Right forelimb (tissue), 1 donor: ENCODE measurements at places on chromosomes 2 and 18.

DNA sequence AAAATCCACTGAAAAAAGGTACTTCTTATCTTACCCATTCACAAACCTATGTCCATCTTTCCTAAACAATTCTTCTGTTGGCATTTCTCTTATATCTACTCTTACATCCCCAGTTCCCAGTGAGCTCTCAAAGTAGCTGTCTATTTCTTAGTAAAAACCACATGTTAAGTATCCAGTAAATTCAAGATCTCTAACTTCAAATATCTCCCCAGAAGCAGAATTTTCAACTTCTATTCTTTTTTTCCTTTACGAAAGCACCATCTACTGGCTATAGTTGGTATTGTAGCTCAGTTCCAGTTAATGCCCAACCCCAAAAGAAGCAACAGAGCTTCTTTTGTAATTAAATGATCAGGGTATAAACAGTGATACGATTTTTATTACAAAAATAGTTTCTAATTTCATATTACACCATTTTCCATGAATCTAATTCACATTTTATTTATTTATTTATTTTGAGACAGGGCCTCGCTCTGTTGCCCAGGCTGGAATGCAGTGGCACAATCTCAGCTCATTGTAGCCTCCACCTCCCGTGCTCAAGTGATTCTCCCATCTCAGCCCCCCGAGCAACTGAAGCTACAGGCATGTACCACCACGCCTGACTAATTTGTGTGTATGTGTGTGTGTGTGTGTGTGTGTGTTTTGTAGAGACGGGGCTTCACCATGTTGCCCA, 28.5 kb downstream of the HRH4 start:
- DNase-seq, result no peak

GRCh38 chr2:201126308-201127151, 10.6 kb downstream of the CFLAR start:
- DNase-seq, result no peak

GRCh38 chr2:55031505-55031904, 18.7 kb downstream of the RTN4 start:
- no peak for DNase-seq

DNA sequence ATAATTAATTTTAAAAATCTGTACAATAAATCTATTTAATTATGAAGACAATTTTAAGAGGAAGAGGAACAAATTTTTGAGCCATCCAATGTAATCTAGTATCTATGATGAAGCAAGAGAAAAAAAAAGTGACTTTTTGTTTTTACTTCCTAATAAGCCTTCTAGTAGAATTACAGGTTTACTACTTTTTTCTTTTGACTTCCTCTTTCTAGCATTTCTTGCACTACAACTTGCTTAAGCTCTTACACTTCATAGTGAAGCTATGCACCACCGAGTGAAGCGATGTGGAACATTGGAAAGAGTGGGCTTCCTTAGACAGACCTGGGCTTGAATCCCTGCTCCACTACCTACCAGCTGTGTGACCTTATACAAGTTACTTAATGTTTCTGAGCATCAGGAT, 2.1 kb downstream of the SERPINB2 start:
- no peak for DNase-seq

DNA sequence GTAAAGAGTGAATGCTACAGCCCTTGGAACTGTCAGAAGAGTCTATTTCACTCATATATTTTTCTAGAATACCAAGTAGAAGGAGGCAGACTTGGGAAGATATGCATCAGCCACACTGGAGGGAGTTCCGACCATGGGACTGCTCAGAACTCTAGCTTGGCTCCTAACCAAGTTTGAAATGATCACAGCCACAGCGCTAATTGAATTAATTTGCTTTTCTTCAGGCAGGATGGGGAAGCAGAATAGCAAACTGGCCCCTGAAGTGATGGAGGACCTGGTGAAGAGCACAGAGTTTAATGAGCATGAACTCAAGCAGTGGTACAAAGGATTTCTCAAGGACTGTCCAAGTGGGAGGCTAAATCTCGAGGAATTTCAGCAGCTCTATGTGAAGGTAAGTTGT, 51.4 kb downstream of the VSNL1 start:
- no peak for DNase-seq

DNA sequence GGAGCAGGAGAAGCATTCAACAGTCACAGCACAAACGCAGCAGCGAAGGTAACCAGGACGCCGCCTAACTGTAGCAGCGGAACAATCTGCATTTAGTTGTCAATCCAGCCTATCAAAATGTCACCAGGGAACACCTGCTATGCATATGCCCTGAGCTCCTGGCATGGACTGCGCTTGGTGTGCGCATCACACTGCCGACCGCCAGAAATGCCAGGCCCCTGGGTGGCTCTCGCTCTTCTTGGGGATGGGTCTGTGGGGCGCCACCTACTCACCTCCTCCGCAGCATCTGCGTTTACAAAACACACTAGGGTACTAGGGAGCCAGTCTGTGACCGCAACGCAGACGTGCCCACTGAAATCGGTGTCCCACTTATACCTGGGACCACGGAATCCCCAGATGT, 31.7 kb downstream of the ZNF516 start:
- no peak for DNase-seq

DNA sequence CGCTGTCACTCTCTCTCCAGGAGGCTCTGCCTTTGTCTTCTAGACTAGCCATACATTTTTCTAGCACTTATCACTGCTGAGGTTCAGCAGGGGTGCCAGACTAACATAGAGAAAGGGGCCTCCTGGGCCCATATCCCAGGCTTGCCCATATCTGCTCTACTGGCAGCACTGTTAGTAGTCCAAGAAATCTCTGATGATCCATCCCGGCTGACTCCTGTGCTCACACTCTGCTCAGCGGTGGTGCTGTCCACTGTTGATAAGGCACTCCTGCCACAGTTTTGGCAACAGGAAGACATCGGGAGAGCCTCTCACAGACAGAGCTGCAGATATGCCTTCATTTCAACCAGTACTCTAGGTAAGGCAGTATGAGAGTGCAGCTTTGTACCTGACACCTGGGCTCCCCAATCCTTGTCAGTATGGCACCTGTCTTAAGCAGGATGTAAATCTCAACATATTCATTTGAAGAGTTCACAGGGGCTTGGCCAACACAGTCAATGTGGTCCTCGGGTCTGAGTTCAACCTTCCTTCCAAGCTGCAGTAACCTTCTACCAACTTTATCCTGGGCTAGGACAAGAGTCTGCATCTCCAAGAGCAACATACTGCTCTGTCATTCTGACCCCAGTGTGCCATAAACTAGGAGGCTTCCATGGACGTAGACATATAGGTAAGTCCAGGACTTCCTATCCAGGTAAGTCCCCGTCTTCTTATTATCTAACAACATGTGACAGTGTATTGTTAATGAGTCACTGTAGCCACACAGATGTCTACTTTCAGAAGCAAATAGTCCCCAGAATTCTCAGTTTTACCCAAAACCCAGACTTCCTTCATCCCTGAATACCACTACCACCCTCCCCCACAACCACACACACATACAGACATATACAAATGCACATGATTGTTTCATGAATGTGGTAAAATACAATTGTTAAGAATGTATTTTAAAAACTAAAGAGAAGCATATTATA, 16.2 kb downstream of the KLF7 start:
- no peak for DNase-seq

DNA sequence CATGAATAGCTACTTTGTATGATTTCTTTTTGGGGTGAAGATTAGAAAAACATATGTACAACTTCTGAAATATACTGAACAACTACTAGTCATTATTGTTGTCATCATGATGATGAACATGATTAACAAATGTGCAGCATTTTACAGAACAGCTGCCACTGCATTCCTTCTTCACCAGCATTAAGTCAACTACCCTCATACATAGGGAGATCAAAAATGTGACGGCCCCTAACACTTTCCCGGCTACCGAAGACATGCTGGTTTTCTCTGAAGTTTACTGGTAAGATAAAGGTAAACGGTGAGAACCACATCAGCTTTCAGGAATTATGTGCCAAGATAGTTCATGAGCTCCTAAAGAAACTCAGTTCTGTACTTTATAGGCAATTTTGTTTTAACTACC, 121.0 kb upstream of the LRATD1 start:
- DNase-seq, result no peak

DNA sequence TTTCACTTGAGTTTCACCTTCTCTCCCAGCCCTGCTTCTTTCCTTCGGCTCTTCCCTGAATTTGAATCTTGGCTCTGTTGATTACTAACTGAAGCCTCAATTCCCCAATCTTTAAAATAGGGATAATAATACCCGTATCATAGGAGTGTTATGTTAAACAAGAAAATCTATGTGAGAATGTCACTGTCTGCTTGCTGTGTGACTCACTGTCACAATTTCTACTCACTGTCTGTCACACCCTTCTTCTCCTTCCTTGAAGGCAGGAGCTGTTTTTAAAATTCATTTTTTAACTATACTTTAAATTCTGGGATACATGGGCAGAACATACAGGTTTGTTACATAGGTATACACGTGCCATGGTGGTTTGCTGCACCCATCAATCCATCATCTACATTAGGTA, 141.6 kb upstream of the CXCR4 start:
- no peak for DNase-seq

DNA sequence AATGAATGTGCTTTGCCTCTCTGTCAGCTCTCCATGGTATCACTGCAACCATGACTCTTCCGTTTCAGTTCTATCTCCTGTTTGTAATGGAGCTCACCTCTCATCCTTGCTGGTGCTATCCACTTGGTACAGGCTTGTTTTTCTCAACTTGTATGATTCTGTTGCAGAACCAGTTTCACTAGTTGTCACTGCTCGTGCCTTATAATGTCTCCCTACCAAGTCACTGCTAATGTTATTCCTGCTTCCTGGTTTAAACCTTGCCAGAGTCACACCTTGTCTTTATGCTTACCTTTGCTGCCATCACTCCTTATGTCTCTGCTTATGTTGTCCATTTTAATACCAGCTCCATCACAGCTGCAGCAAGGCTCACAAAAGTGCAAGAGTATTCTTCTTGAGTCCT, 1191.0 kb upstream of the LRRTM1 start:
- no peak for DNase-seq

- no peak for DNase-seq
Observed at GRCh38 chr2:55452879-55453278, 33.2 kb upstream of the CCDC88A start.

DNA sequence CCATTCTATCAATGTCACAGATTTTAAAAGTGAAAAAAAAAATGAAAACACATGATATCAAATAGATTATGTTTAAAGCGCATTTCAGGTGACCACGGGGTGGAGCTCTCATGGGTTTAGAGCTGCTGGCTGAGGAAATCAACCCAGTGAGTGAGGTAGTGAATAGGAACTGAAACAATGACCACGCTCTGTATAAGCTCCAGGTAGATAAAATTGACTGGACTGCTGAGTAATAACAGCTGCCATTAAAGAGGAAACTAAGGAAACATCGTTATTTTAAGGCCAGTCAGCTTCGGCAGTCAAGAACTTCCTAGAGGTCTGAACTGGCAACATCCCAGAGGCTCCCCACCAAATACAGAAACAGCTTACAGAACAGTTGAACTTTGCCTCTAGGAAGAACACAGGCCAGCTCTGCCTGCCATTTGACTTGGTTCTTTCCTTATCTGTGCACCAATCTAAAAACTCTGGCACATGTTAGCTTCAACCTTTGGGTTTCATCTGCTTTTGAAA, 185.9 kb downstream of the PDE1A start:
- DNase-seq, result no peak

DNA sequence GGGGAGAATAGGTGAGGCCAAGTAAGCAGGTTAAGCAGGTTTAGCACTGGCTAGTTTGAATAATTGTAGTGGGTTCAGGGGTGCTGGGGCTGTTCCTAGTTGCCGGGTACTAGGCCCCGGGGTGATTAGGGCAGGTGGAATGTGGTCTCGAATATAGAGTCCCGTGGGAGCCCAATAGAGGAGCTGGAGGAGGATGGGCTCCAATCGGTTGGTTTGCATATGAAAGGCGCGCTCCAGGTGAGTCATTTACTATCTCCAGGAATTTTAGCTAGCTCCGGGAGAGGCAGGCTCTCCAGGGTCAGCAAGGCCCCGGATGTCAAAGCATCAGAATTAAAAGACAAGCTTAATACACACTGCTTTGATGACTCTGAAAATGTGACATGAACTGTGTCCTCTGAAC, 304.0 kb downstream of the ZNF521 start:
- DNase-seq, result no peak

- DNase-seq, result no peak
Observed at GRCh38 chr2:237485304-237485703, 1.7 kb upstream of the MLPH start.

DNA sequence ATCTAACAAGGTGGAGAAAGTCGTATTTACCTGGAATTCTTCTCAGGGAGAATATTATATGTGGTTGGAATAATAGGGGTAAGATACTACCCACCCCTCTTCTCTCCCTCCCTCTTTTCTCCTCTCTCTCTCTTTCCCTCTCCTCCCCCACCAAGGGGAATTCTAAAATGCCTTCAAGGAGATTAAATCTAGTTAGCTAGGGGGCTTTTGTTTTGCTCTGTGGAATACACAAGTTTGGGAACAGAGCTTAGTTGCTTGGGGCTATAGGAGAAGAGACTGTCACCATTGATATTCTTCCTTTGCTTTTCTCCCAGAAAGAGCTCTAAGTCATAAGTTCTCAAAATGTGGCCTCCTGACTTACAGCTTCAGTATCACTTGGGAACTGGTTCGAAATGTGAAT, 34.5 kb downstream of the TAF1B start:
- no peak for DNase-seq

- DNase-seq, result no peak
Observed at GRCh38 chr2:119455066-119455718, 23.5 kb downstream of the TMEM37 start.

DNA sequence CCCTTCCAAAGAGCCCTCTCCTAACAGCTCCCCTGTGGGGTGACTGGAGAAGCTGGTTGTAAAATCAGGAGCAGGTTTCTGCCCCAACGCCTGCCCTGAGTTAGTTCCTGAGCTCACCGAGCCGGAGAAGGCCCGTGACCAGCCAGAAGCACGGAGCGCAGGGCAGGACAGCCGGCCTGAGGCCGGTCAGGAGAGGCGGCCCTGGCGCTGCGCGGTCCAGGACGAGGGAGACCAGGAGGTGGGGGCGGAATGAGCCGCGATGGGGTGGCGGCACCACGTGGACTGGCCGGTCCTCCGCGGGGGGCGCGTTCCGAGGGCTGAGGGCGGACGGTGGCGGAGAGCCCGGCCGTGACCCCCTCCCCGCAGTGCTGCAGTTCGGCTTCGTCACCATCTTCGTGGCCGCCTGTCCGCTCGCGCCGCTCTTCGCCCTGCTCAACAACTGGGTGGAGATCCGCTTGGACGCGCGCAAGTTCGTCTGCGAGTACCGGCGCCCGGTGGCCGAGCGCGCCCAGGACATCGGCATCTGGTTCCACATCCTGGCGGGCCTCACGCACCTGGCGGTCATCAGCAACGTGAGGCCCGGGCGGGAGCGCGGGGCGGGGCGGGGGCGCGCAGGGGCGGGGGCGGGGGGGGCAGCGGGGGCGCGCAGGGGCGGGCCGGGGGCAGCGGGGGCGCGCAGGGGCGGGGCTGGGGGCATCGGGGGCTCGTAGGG, 29.0 kb downstream of the ANO7 start:
- DNase-seq, result peak; percentile 85

GRCh38 chr2:236970656-236971010, 115.1 kb upstream of the COPS8 start:
- DNase-seq, result no peak

DNA sequence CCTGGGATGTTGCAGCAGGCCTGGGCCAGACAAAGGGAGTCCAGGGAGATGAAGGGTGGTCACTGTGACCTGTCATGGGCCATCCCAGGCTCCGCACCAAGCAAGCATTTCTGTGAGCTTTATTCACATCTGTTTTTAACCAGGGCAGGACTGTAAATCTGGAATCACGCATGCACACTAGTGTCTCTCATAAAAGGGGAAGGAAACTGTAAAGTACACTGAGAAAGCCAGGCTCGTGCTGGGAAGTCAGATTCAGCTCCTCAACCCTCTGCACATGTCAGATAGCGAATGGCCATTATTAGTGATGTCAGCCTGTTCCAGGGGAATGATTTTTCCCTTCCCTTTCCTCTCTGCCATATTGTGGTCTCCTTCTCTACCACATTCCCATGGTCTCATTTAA, 818.6 kb upstream of the RAB6C start:
- no peak for DNase-seq
